ENCODE measurements at places on chromosomes 5 and 9.

DNA sequence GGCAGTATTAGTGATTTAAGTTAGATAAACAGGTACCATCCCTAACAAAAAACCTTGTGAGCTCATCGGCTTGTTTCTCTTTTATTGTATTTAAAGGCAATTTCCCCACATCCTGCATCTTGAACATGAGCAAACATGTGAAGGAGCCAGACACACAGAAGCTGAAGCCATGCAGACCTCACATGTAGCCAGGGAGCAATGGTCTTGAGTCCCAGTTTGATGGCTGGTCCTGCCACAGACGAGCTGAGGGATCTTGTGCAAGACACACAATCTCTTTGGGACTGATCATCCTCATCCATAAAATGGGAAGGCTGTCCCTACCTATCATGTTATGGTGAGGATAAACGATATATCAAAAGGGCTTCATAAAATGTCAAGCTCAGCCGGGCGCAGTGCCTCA, 29.6 kb upstream of the XPA start:
- no peak for DNase-seq

DNA sequence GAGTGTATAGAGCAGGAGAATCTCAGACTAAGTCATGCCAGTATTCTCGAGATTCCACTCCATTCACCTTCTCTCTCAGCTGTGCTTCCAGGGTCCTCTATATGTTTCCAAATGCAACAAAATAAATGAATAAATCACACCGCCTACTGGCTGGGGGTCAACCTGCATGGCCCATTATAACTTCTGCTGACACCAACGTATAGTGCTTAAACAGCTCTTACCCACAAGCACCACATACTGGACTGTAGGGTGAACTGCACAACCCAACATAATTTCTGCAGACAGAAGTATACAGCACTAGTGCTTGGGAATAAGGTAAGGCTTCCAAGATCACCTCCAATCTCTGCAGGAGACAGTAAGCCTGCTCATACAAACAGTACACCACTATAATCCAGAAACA, 33.1 kb upstream of the HTR4 start:
- no peak for DNase-seq

GRCh38 chr5:64688965-64689364, 1.3 kb upstream of the SHISAL2B start:
- DNase-seq: no peak

GRCh38 chr5:84285641-84286637, 98.7 kb downstream of the EDIL3 start:
- DNase-seq: no peak

GRCh38 chr5:1392801-1393565, 48.1 kb upstream of the CLPTM1L start:
- DNase-seq: no peak

- no peak for DNase-seq
Observed at GRCh38 chr5:157365732-157366131, 94.3 kb upstream of the NIPAL4 start.

DNA sequence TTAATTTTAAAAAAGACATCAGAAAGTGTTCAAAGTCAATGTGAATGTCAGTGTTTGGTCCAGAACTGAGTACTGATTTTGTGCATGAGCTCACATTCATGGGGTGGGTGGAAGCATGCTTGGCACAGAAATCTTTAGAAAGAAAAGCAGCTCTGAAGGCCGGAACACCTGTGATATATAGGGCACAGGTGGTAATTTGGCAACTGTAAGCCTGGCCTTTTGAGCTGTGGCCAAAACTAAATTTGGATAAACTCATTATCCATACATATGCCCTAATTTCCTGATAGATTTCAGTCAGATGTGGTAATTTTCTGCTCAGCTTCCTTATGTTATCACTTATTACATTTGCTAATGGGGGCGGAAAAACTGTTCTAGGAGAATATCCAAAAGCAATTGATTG, 211.4 kb downstream of the HCN1 start:
- DNase-seq: no peak

GRCh38 chr5:82054004-82054710, 82.3 kb downstream of the ATG10 start:
- no peak for DNase-seq

- no peak for DNase-seq
Observed at GRCh38 chr5:94545870-94546625, 72.4 kb downstream of the KIAA0825 start.

DNA sequence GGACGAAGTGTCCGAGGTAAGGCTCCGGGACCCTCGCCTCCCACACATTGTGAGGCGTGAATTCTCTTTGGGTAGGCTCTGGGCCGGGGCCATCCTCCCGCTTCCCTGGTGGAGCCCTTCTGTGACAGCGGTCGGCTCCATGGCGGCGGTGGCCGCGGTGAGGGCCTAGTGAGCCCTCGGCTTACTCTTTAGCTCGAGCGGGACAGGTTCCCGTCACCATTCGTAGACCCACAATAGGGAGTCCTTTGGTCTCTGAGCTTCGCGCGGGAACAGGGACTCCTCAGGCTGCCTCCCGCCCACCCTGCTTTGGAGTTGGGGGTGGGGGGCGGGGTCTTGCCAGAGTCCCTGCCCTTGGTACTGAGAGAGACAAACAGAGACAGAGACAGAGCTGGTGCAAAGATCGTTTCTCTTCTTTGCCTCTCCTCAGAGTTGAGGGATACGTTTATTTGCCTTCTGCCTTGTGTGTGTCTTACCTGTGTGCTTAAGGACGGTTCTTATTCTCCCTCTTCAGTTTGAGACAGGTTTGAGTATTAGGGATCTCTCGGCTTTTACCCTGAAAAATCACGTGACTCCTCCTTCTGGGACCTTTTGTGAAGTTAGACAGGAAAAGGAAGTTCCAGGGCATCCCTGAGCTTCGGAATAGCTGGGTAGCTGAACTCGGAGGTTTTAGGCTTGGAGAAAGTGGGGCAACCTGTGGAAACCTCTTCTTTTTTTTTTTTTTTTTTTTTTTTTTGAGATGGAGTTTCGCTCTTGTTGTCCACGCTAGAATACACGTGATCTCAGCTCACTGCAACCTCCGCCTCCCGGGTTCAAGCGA, 833 bp downstream of the ANKHD1 start:
- DNase-seq: peak; percentile 46

DNA sequence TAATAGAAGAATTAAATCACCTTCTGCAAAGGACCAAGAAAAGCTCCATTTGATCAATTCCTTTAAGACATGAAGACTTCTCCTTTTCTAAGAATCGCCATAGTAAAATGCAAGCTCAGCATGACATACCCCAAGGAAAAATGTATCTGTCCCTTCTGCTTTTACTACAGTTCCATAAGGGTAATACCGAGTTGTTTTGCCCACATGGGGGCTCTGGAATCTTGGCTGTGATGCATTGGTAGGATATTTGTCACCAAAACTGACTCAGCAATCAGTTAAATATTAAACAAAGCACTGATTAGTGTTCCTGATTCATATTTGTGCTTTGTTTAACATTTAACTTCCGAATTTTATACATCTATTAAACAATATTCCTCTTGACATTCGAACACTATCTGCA, 24.3 kb upstream of the KCNIP1 start:
- DNase-seq: no peak

DNA sequence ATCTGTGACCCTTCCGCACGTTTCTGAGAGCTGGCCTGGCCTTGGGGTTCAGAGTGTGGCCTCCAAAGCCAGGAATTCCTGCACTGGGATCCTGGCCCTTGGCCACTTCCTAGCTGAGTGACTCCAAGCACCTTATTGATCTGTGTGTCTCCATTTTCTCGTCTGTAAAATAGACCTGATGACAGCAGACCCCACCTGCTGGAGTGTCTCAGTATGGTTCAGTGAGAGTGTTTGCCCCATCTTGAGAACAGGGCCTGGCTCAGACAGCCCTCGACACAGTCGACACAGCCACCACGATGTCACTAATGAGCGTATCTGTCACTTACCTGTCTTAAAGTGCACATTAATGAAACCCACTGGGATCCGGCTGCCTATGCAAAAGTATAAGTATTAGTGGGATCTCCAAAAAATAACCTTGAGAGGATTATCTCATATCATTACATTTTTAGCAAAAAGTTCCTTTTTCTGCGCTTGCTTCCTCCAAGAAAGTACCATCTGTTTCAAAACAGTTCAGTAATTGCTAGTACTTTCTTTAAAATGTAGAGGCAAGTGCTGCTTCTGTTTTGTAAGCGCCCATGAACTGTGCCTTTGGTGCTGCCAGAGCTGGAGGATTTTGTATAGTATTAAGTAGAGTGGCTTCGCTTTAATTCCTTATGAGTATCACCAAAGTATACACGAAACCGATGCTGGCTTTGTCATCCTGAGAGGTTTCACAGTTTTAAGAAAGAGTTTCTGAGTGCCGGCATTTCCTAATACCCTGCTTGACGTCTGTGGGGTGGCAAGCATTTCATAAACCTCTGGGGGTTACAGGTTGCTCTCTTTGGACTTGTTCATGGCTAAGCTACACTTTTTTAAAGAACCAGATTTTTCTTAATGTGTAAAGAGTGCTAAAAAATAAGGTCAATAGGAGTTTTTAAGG, 31.7 kb downstream of the UBE2QL1 start:
- DNase-seq: no peak

All from head of caudate nucleus (tissue), 42 donors.